ENCODE measurements at places on chromosomes 4 and X.

DNA sequence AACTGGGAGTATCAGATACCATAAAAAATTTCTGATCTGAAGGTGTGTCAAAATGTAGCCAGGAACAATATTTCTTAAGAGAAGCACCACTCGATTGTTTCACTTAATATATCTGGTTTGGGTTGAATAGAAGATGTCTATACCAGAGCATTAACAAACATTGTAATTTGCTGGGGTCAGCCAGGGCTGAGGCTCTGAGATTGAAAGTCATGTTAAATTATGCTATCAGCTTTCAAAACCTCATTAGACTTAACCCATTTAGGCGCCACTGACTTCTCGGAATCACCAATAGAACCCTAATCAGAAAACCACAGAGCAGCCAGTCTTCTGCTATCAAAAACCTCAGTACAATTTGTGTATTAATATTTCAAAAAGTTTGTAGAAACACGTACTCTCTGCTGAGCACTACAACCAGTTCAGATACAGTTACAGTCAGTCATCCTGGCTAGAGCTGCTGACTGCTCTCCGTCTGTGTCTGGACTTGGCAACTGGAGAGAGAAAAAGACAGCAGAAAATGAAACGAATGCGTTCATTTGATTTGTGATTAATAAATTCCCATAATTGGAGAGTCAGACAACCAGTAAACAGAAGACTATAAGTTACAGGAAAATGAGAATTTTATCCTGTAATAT lies 848.6 kb upstream of the PABPC4L start:
- DNase-seq, result no peak

- DNase-seq, result no peak
Observed at GRCh38 chr4:99574530-99575324, at the start of gene MTTP. TSS of gene MTTP (plus strand) at chr4:99574824. CDS start at chr4:99574910, 86 bp downstream.

GRCh38 chr4:158788516-158788915 lies 19.7 kb downstream of the FNIP2 start:
- DNase-seq, result no peak

- DNase-seq, result no peak
Observed at GRCh38 chrX:122546269-122546668, 637.8 kb upstream of the GRIA3 start.

GRCh38 chr4:56958111-56958517 lies 19.3 kb downstream of the NOA1 start:
- DNase-seq, result peak; percentile 86

DNA sequence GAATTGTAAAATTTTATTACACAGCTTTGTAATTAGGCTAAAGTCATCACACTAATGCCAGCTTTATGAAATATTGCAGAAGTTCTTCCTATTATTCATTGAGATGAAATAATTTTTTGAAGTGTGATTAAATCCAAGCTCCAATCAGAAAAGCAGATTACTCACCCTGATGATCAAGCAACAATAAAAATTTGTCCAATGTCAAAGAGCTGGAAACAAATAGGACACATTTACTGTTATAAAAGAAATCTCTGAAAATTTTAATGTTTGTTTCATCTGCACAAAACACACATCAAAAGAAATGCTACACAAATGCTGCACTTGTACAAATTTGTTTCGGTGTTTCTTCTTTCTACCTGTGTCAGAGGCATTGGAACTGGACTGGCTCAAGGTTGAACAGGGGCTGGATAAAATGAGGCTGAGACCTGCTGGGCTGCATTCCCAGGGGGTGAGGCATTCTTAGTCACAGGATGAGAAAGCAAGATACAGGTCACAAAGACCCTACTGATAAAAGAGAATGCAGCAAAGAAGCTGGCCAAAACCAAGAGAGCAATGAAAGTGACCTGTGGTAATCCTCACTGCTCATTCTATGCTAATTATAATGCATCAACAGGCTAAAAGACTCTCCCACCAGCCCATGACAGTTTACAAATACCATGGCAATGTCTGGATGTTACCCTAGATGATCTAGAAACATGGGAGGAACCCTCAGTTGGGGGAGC lies 78.3 kb downstream of the GASK1B start:
- DNase-seq, result no peak

DNA sequence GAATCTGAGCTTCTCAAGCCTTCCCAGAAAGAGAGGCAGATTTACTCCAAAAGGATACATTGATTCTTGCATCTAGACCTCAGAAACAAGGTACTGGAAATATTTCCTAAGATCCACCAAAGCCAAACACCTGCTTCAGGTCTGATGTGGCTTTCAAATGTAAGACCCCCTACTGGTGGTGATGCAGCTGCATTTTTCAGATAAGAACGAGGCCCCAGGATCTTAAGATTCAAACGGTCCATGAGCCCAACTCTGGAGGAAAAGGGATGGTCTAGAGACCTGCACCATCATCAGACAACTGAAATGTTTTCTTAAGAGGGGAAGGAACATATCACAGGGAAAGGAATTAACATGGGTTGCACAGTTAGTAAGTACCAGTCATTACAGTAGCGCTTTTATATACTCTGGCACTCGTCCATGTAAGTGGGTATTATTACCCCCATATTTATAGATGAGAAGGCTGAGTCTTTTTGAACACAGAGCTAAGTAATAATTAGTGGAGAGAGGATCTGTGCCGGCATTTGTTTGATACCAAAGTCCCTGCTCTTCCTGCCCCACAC lies 73.7 kb downstream of the LEF1 start:
- DNase-seq, result no peak

DNA sequence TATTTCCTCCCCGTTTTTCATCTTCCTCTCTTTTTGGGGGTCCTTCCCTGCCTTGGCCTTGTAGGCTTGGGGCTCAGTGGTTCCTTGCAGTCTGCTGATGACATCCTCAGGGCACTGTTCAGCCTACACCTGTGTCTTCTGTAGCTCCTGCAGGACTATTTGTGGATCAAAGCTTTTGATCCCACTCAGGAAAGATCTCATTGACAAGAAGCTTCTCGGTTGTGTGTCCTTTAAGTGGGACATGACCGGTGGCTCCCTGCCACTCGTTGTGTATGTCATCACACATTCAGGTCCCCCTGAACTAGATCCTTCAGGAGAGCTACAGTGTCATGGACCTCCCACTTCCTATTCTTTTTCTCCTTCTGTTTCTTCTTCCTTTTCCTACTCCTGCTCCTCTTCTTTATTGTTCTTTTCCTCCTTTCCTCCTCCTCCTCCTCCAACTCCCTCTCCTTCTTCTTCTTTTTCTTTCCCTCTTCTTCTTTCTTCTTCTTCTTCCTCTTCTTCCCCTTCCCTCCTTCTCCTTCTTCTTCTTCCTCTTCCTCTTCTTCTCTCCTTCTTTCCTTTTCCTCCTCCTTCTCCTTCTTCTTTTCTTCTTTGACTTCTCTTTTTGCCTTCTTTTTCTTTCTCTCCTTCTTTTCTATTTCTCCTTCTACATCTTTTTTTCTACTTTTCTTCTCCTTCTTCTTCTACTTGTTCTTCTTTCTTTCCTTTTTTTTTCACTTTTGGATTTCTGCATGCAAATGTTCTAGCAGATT lies 67.8 kb downstream of the NBDY start:
- DNase-seq, result no peak

DNA sequence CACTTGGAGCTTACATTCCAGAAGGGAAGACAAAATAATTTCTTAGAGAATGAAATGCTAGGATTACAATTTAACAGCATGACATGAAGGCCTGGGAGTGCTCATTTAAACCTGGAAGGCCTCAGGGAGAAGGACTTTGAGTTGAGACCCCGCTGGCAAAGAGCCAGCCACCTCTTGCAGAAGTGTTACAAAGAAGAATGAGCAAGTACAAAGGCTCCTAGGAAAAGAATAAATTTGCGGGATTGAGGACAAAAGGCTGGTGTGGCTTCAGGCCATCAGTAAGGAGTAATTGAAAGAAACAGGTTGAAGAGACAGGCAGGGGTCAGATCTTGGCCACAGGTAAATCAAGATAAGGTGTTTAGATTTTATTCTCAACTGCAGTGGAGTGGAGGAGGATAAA lies 3.1 kb upstream of the ELOVL6 start:
- no peak for DNase-seq

- DNase-seq, result no peak
Observed at GRCh38 chr4:147779451-147779850, 47.6 kb downstream of the ARHGAP10 start.

DNA sequence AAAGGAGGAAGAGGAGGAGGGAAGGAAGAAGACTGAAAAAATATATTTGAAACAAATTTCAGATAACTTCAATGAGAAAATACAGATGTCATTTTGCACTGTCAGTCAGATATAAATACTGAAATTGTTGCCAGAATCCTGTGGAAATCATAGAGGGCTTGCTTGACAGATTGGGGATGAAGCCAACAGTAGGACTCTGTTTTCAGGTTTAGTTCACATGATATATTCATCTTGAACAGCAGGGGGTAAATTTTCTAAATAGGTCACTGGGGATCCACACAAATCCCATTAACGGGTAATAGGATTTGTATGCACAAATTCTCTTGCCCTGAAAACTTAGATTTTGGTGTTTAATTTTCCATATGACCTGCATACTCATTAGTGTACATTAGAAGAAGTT lies 103.3 kb upstream of the PCDH18 start:
- DNase-seq, result peak; percentile 13

- DNase-seq, result peak; percentile 9
Observed at GRCh38 chrX:105872941-105873340, 50.6 kb downstream of the NRK start.

DNA sequence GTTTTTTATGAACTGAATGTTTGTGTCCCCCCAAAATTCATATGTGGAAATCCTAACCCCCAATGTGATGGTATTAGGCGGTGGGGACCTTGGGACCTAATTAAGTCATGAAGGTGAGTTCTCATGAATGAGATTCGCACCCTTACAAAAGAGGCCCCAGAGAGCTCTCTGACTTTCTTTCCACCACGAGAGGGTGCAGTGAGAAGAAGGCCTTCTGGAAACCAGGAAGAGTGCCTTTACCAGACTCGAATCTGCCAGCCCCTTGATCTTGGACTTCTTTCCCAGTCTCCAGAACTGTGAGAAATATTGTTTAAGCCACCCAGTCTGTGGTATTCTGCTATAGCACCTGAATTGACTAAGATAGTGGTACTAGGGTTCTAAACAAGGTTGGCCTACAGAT lies 40.8 kb downstream of the STK26 start:
- DNase-seq, result no peak
